ENCODE measurements at places on chromosomes 1 and 21.

GRCh38 chr21:34613679-34614627, 960 bp downstream of the RCAN1 start:
- no peak for DNase-seq

GRCh38 chr1:247447162-247447909, 10.6 kb downstream of the OR2B11 start:
- DNase-seq = no peak

DNA sequence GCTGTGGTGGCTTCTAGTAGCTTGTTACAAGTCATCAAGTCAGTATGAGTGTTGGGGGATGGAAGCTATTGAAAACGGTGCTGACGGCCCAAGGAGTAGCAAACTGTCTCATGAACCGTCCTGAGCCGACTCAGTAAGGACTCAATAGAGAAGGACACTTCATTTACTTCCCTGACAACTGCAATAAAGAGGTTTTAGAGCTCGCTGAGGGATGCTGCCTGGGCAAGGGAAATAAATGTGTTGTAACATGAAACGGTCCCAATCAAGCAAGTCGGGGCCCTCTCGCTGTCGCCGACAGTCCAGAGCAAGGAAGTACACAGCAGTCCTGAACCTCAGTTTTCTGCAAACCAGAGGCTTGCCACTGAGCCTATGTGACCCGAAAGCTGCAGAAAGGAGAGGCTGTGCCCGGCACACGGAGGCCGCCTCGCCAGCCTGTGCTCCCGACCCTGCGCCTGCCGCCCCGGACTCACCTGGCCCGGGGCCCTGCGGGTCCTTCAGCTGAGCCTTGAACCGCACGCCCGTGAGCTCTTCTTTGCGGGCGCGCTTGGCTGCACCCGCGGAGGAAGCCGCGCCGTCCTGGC, 423 bp downstream of the URB1 start:
- no peak for DNase-seq

DNA sequence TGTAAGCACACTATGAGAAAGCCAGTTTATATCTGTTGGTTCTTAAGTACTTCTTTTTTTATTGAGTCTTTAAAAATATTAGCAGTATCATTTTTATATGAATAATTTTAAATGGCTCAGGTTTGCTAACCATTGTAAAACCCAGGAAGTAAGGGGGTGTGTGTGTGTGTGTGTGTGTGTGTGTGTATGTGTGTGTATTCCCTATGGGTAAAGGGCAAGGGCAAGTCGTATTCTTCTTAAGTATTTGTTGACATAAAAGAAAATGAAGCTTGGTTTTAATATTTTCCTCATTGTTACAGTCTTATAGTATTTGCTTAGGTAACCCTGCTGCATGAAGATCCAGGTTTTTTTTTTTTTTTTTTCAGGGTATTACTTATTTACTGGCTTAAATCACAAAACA, 495.0 kb upstream of the B3GALT2 start:
- no peak for DNase-seq

DNA sequence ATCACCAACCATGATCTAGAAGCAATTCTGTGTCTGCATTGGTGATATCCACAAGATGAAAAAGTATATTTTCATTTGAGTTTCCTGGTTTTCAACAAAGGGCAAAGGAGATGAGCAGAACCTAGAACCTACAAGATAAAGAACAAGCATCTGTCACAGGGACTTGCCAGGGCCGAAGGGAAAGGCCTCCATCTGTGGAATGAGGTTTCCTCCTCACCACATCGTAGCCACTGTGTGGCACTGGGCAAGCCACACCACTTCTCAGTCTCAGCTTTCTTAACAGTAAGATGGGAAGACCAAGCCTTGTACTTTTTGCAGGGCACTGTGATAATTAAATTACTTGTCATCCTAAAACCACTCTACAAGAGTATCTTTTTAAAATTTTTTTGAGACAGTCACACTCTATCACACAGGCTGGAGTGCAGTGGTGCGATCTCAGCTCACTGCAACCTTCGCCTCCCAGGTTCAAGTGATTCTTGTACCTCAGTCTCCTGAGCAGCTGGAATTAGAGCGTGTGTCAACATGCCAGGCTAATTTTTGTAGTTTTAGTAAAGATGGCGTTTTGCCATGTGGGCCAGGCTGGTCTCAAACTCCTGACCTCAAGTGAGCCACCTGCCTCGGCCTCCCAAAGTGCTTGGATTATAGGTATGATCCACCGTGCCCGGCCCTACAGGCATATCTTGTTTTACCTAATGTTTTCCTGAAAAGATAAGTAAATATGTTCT, 45.8 kb downstream of the ARHGEF11 start:
- DNase-seq = no peak

DNA sequence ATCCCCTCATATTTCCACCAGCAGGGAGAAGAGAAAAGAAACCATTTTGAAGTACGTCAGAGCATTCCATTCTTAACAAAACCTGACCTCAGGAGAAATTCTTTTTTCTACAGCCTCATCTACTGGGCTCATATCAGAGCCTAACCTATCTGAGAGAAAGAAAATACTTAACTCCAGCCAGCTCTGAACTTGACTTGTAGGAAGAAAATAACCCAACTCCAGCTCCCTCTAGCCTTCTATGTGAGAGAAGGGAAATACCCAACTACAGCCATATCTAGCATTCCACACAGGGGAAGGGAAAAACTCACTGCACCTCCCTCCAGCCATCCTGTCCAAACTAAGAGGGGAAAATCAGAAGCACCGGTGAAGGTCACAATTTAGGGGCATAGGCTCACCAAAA, 57.7 kb downstream of the SPATA6 start:
- DNase-seq = no peak

- no peak for DNase-seq
Measured at GRCh38 chr1:248855580-248855979, 3.3 kb downstream of the ZNF692 start.

GRCh38 chr21:39386194-39386593, 37.3 kb upstream of the HMGN1 start:
- no peak for DNase-seq

DNA sequence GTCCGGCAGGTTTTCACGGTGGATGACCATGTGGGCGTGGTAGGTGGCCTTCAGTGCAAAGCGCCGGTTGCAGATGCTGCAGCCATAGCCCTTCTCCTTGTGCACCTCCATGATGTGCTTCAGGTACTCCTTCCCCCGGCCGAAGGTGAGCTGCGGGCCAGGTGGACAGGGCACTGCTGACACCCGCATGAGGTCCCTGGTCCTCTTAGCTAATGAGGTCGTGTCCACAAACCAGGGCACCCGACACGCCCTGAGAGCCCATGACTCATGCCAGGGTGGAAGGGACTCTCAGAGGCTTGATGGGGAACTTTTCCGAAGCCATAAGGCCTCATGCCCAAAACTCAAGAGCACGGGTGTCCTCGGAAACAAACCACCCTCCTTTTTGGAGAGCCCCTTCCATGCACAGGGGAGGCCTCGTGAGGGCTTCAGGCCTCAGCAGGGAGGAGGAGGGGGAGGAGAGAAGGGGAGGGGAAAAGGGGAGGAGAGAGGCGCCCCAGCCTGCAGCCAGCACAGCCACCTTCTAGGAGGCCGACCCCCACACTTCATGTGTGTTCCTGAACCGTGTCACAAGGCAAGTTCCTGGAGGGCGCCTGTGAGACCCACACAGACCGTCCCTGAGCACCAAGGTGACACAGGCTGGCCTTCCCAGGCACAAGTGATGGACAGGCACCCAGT, 54.4 kb upstream of the RIPK4 start:
- no peak for DNase-seq

DNA sequence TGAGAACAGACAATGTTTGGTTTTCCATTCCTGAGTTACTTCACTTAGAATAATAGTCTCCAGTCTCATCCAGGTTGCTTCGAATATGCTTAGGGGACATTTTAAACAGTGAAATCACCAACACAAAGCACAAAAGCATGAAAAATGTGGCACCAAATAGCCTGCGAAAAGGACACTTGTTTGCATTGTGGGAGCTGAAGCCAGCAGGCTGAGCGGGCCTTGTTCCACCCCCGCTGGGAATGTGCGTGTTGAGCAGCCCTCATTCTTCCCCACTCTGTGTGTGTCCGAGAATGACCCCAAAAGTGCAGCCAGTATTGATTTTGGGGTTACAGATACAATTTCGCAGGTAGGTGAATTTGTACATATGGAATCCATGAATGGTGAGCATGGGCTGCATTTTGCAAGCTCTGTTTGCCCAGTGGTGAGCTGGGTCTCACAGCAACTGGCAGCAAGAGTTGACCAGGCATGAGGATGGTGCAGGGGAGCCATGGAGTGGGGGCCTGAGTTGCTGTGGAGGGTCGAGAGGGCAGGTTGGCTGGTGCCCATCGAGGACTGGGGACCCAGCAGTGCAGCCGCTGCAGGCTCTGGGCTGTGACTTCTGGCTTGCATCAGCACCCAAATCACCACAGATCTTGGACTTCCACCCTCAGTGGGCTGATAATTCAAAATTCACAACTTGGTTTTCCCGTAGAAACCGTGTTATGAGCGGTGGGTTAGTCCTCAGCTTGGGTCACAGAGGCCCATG, 29.4 kb downstream of the NENF start:
- no peak for DNase-seq

DNA sequence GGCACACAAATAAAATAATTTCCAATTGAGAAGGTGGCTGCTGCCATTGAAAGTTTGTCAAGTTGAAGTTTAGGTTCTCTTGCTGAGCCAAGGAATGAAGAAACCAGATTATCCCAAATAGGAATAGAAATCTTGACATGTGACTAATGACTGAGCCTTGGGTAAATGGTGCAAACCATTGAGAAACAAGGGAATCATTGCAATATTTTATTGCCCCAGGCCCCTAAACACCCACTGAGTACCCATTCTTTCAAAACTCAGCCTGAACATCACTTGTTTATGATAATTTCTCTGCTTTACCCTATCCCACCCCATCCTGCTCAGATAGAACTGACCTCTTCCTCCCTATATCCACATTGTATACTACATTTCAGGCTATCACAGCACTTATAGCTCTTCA, 46.6 kb upstream of the VTCN1 start:
- DNase-seq = no peak

- no peak for DNase-seq
Measured at GRCh38 chr1:181095763-181096184, 7.3 kb downstream of the IER5 start.

GRCh38 chr21:17784180-17784598, 35.0 kb downstream of the C21orf91 start:
- DNase-seq = no peak

GRCh38 chr1:64514197-64514765, 44.4 kb downstream of the CACHD1 start:
- DNase-seq = no peak

GRCh38 chr1:219299420-219299819, 125.7 kb downstream of the LYPLAL1 start:
- no peak for DNase-seq

DNA sequence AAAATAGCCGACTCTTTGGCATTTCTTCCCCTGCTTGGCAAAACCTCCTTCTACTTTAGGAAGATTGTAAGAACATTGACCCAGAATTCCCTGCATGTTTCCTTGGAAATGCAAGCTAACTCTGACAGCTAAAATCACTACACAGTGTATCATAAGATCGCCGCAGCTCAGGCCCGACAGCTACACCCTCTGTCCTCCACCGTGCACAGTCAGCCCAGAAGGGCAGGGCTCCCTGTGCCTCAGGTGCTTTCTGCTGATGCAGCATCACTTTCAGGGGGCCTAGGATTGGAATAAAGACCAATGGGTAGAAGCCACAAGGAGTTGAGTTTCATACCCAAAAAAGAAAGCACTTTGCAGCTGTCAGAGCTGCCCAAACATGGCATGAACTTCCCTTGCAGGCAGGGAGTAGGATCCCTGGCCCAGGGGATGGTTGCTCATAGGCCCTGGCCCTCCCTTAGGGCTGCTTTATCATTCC, 145.3 kb downstream of the SEC16B start:
- no peak for DNase-seq

GRCh38 chr1:99163671-99164070, 100.6 kb upstream of the PLPPR4 start:
- no peak for DNase-seq

DNA sequence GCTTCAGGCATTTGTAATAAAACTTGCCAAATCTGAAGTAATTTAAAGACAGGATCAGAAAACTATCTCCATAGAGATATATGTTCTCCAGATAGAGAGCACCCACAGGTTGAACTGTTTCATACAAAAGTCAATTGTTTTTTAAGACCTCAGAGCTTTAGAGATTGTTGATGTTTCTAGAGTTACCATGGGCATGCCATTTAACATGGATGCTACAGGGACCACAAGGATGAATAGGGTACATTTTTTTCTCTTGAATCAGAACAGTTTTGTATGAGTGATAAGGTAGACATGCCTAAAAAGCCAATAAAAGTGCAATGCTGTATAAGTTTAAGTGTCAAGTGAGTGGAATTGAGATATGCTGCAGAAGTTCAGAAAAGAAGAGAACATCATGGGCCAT, 511.0 kb upstream of the CAMK1G start:
- DNase-seq = no peak

DNA sequence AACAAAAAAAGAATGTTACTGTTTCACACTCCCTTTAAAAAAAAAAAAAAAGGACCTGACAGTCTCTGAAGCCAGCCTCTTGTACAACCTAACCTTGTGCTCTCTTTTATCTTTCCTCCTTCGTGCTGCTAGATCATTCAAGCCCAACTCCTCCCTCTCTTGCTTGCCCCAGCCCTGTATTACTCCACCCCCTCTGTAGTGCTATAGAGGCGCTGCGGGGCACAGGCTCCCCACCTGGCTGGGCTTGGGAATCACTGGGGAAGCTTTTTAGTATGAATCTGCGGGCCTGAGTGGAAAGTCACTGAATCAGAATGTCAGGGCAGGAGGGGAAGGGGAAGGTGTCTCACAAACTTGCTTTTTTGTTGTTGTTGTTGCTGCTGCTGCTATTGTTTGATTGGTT, 383.7 kb upstream of the CAMK1G start:
- no peak for DNase-seq
